ENCODE measurements at places on chromosomes 4 and X.

GRCh38 chr4:100188829-100189228, 1.4 kb downstream of the DDIT4L start:
- DNase-seq: no peak

- DNase-seq: peak; percentile 28
Observed at GRCh38 chrX:103464774-103465117, 54.5 kb downstream of the RAB40A start.

- peak; percentile 15 for DNase-seq
Observed at GRCh38 chrX:39859991-39860861, 237.5 kb downstream of the BCOR start.

GRCh38 chrX:39164212-39164611, 363.0 kb downstream of the MID1IP1 start:
- DNase-seq: no peak

- DNase-seq: no peak
Observed at GRCh38 chr4:1030031-1030430, 18.6 kb downstream of the FGFRL1 start.

DNA sequence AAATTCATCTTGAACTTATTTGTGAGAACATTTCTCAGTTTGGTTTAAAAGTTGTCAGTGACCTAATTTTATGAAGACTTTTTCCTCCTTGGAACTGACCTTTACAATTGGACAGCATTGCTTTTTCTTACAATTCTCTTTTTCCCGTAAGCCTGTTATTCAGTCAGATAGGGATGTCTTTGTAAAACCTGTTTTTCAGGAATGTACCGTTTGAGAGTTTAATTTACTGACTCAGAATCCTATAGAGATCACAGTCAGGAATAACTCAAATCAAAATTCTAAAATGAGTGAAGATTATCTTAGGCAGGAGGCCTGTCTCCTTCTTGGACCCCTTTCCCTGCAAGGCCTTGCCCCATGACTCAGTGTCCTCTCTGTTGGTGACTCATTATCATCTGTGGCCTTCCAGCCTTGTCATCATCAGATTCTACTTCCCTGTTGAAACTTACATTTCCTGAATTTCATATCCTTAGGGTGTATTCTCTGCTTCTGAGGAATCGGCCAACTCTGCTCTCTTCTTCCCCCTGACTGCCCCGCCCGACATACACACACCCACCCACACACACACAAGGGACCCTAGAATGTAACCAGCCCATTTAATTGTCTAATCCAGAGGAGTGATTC, 99.8 kb downstream of the ARHGAP10 start:
- no peak for DNase-seq

DNA sequence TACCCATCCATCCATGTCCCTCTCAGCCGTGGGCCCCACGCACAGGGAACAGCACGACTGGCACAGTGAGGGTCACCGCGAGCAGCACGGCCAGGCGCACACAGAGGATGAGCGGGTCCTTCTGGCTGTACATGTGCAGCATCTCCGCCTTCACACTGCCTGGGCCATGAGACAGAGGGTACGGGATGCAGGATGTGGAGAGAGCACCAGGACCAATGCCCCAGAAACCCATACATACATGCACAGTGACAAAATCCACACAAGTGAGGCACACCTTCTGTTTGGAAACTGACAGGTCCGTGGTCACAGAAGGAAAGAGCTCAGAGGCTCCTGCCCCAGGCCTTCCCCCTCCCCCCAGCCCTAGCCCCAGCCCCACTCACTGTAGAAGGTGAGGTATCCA, 9.5 kb downstream of the SLC38A5 start:
- no peak for DNase-seq

- no peak for DNase-seq
Observed at GRCh38 chrX:40054793-40055192, 43.0 kb downstream of the BCOR start.

- no peak for DNase-seq
Observed at GRCh38 chr4:58590722-58591121, 1480.5 kb upstream of the IGFBP7 start.

- no peak for DNase-seq
Observed at GRCh38 chrX:17623750-17624149, 113.5 kb upstream of the SCML1 start.

GRCh38 chr4:162803378-162803777, 363.3 kb downstream of the NAF1 start:
- DNase-seq: no peak

GRCh38 chrX:133655275-133656265, 240.3 kb upstream of the GPC4 start:
- no peak for DNase-seq

DNA sequence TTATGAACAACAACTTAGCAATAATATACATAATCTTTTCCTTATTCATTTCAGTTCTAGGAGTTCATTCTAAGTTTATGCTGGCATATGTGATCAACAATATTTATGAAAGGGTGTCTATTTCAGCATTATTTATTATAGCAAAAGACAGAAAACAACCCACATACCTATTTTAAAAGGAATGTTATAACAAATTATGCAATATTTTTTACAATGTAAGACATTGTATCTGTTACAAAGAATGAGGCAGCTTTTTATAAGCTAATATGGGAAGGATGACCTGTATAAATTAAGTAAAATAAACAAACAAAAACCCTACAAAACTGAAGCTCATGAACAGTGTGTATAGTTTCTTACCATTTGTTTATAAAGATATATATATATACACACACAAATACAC, 42.7 kb downstream of the AGTR2 start:
- no peak for DNase-seq

DNA sequence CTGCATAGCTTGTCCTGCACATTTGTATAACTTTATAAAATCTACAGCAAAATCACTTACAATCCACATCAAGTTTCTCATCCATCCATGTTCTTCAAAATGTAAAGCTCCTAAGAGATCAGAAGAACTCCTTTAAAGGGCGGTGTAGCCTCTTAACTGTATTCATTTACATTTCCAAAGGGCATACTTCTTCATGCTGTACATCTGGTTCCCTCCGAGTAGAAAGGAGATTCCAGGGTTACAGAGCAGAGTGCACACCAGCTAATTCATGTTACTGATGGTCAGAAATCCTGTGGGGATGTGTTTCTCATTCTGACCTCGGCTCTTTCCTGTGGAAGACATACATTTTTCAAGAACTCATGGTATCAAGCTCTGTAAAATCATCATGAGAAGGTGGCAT, 231.8 kb downstream of the ARAP2 start:
- DNase-seq: no peak

- DNase-seq: no peak
Observed at GRCh38 chr4:139625482-139625881, 40.1 kb upstream of the MGST2 start.

GRCh38 chrX:40748977-40749376, 13.6 kb upstream of the MED14 start:
- DNase-seq: no peak
